ENCODE measurements at places on chromosomes 3 and 15.

- no peaks in the 10 kb centered on the region for H3K4me1 ChIP-seq
- H3K27ac ChIP-seq, result no peak overlapping the region
- no peak for DNase-seq
These were observed 18.7 kb downstream of the TMF1 start for GRCh38 chr3:69033470-69033869.

GRCh38 chr3:32719335-32719734, 34.3 kb downstream of the CNOT10 start:
- H3K27ac ChIP-seq, result no peak overlapping the region
- no peaks in the 10 kb centered on the region for H3K27me3 ChIP-seq
- H3K4me1 ChIP-seq, result no peaks in the 10 kb centered on the region
- DNase-seq, result no peak

GRCh38 chr3:25855266-25855784, 65.4 kb downstream of the OXSM start:
- no peak overlapping the region for H3K4me3 ChIP-seq
- H3K4me1 ChIP-seq, result no peaks in the 10 kb centered on the region
- no peak overlapping the region for H3K27ac ChIP-seq
- no peak for DNase-seq
- no peaks in the 10 kb centered on the region for H3K27me3 ChIP-seq

GRCh38 chr15:77096138-77096537, 25.2 kb upstream of the TSPAN3 start:
- H3K36me3 ChIP-seq, result no peaks in the 10 kb centered on the region
- no peaks in the 10 kb centered on the region for H3K27me3 ChIP-seq
- H3K4me3 ChIP-seq, result no peak overlapping the region
- no peaks in the 10 kb centered on the region for H3K4me1 ChIP-seq

- H3K4me1 ChIP-seq, result peaks cover 5% of the 10 kb centered on the region
- peak; percentile 15 for DNase-seq
- H3K36me3 ChIP-seq, result peaks cover 19% of the 10 kb centered on the region
- no peak overlapping the region for H3K4me3 ChIP-seq
These were observed 30.2 kb downstream of the ZXDC start for GRCh38 chr3:126445506-126445905.

GRCh38 chr3:146895026-146895749, 290.0 kb upstream of the PLSCR5 start:
- no peak overlapping the region for H3K27ac ChIP-seq
- no peak for DNase-seq
- H3K27me3 ChIP-seq, result no peaks in the 10 kb centered on the region

DNA sequence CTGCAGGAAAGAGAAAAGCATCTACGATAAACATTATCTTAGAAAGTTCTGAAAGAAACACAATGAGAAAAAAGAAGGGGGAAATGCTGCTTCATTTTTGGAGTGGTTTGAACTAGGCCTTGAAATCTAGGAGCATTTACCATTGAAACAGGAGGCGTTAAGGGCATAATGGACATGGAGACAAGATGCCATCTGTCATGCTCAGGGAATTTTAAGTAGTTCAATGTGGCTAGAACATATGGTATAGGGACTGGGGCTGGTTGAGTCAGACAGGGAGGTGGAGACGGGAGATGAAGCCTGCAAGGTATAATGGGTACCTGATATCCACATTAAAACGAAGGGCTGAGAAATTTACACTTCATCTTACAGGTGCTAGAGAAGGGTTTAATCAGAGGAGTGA, 10.4 kb upstream of the PLAAT1 start:
- DNase-seq, result no peak
- H3K27me3 ChIP-seq, result no peaks in the 10 kb centered on the region
- H3K36me3 ChIP-seq, result no peaks in the 10 kb centered on the region

GRCh38 chr15:54707805-54708752, 488.7 kb downstream of the RSL24D1 start:
- no peaks in the 10 kb centered on the region for H3K27me3 ChIP-seq
- H3K27ac ChIP-seq, result no peak overlapping the region
- no peaks in the 10 kb centered on the region for H3K4me1 ChIP-seq

- peak overlapping the region; percentile 75 for H3K27ac ChIP-seq
- no peaks in the 10 kb centered on the region for H3K4me1 ChIP-seq
These were observed 464 bp upstream of the MRPS25 start for GRCh38 chr3:15065550-15066007.

- no peak overlapping the region for H3K4me3 ChIP-seq
- H3K27ac ChIP-seq, result no peak overlapping the region
- H3K36me3 ChIP-seq, result no peaks in the 10 kb centered on the region
- peaks cover 4% of the 10 kb centered on the region for H3K4me1 ChIP-seq
These were observed 192.4 kb downstream of the ABHD5 start for GRCh38 chr3:43882976-43883680.

DNA sequence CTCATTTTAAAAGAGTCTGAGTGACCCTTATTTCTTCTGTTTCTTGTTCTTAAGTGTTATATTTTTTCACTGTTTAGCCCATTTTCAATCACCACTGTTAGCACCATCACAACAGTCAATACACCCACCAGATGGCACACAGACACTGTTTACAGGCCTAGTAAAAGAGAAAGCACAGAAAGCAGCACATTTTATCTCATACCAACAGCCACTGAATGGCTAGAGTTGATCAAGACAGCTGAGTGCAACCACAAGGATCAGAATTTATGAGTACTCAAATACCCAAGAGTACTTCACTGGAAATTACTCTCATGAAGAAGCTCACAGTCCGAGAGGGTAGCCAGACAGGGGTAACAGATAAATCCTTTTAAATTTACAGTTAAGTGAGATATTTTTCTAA, 127.0 kb downstream of the TFDP2 start:
- no peak overlapping the region for H3K27ac ChIP-seq
- H3K4me3 ChIP-seq, result no peak overlapping the region
- no peaks in the 10 kb centered on the region for H3K27me3 ChIP-seq
- no peaks in the 10 kb centered on the region for H3K36me3 ChIP-seq
- DNase-seq, result peak; percentile 30

DNA sequence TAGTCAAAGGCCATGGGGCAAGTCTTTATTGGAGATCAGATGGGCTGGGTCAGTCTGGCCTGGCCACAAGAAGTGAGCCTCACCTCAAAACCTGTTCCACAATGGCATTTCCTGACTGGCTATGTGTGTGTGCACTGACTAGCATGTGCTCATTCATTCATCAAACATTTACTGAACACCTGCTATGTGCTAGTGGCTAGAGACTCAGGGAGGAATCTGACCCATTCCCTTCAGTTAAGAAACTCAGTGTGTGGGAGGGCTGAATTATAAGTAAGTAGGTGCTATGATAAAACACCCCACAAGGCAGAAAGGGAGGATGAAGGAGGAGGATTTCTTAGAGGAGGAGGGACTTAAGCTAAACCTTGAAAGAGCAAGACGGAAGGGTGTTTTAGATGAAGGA, 5.4 kb upstream of the CGNL1 start:
- no peak overlapping the region for H3K4me3 ChIP-seq
- no peaks in the 10 kb centered on the region for H3K4me1 ChIP-seq
- H3K36me3 ChIP-seq, result no peaks in the 10 kb centered on the region

All from kidney (tissue), 22 donors.